ENCODE measurements at places on chromosomes 2 and 18.

- no peak for DNase-seq
Measured at GRCh38 chr2:25419678-25420242, 78.0 kb upstream of the DNMT3A start.

- DNase-seq = no peak
Measured at GRCh38 chr2:15425712-15426111, 135.4 kb downstream of the NBAS start.

GRCh38 chr18:54961868-54962267, 2.6 kb upstream of the CCDC68 start:
- DNase-seq = no peak

DNA sequence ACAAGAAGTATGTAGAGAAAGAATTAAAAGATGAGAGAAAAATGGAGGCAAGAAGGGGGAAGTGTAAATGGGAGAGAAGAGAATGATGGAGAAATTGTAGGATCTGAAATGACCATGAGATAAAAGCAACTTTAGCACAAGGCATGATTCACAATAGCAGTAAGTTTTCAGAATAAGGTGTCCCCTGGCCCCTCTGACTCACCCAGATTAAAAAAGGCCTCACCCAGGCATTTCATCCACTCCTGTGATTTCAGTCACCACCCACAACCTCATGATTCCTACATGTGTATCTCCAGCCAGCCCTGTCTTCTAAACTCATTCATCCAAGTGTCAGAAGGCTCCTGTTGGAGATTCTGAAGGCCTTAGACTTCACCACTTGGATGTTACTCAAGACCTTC, 56.6 kb downstream of the SP100 start:
- no peak for DNase-seq

GRCh38 chr2:58769864-58770234, 528.7 kb upstream of the FANCL start:
- DNase-seq = no peak

GRCh38 chr2:173049831-173050230, 25.8 kb upstream of the MAP3K20 start:
- DNase-seq = no peak

- peak; percentile 50 for DNase-seq
Measured at GRCh38 chr18:48694295-48694694, 155.5 kb downstream of the CTIF start.

GRCh38 chr2:201798252-201798913, 8.0 kb upstream of the CDK15 start:
- DNase-seq = no peak

- DNase-seq = no peak
Measured at GRCh38 chr2:1823187-1824169, 79.2 kb upstream of the PXDN start.

- no peak for DNase-seq
Measured at GRCh38 chr2:86241611-86242010, 42.4 kb downstream of the MRPL35 start.

DNA sequence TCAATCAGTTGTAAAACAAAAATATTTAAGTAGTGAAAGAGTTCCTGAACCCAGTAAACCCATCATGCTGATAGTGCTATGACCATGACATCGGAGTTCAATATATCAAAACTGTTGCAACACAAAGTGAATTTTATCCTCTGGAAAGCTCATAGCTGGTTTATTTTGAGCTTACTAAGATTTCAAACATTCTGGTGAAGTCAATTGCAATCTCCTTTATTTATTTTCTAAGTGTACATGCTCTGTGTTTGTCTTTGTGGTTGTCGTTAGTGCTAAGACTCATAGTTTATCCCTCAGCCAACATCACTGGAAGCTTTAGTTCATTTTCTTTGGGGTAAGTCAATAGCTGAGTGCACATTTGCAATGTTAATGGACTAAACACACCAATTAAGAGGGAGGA, 91.9 kb downstream of the QPCT start:
- DNase-seq = no peak

- DNase-seq = no peak
Measured at GRCh38 chr2:68931799-68932198, 20.9 kb downstream of the GKN2 start.

DNA sequence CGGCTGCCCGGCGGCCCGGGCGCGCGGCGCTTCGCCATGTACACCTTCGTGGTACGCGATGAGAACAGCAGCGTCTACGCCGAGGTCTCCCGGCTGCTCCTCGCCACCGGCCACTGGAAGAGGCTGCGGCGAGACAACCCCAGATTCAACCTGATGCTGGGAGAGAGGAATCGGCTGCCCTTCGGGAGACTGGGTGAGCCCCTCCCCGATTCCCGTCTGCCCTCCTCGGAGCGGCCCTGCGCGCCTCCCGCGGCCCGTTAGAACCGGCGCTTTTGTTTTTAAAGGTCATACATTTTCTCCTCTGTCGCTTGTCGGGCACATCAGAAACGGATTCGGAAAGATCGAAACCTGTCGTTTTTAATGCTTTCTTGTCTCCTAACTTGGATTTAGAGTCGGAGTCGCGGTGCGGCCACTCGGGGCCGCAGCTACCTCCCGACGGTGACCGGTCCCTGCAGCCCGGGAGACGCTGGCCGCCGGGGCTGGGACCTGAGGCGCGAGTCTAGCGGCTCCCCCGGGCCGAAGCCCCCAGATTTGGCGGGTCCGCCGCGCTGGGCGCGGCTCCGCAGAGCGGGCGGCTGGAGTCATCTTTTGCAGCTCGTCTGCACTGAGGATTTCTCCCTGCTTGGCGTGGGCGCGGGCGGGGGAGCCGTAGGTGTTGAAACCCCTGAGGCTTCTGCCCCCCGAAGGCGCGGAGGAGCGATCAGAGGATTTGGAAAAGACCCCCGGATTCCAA, 519 bp downstream of the TTL start:
- peak; percentile 77 for DNase-seq

DNA sequence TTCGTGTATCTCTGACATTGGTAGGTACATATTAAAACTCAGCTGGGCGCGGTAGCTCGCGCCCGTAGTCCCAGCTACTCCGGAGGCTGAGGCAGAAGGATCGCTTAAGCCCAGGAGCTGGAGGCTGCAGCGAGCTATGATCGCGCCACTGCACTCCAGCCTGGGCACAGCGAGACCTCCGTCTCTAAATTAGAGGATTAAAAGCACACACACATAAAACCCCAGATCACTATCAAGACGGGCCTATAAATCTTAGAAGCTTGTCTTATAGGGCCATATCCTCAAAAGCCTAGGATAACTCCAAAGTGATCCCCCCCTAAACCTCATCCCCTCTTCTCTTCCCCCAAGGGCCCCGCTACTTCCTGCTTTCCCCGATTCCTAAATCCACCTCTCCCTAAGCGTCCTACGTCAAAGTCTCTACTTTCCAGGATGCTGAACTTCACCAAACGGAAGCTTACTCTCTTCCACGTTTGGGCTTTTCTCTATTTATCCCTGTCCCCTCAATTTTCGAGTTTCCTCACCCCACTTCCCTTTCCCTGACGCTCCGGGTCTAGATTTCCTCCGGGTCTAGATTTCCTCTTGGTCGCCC, 707 bp downstream of the KRCC1 start:
- peak; percentile 56 for DNase-seq

DNA sequence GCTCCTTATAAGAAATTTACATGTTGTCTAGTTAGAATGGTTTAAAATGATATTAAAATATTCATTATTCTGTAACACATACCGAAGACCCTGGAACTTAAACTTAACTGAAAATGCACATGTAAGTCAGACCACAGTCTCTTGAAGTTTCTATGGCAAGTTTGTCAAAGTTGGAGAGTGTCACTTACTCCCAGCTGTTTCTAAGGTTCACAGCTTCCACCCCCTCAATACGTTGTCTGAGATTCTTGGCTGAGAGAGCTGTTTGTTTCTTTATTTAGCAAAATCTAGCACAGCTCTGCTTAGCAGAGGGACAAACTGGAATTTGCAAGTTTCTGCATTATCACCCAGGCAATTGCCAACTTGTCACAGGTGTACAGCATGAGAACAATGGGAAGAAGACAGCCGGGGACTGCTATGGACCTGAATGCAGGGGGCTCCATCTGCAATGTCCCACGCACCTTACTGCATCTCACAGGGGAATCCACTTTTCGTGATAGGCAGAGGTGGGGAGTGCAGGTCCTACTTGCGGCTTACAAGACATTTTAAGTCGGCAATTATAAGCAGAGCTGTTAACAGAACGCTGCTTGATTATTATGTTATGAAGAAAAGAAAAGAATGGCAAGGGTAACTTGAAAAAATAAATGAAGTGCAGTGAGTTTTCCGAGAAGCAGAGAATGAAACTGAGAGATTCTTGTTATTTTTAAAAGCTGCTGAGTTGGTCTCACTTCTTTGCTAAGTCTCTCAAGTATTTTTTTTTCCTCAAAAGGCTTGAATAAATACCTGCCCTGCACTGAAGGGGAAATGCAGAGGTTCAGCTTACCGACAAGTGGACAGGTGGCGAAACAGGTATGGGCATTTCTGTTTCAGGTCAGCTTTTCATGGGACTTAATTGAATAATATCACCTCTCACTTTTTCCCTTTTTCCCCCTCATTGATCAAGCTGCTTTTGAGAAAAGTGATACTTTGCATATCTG, 1072.1 kb upstream of the FANCL start:
- no peak for DNase-seq

GRCh38 chr18:32983721-32984120, 210.9 kb upstream of the KLHL14 start:
- DNase-seq = no peak

DNA sequence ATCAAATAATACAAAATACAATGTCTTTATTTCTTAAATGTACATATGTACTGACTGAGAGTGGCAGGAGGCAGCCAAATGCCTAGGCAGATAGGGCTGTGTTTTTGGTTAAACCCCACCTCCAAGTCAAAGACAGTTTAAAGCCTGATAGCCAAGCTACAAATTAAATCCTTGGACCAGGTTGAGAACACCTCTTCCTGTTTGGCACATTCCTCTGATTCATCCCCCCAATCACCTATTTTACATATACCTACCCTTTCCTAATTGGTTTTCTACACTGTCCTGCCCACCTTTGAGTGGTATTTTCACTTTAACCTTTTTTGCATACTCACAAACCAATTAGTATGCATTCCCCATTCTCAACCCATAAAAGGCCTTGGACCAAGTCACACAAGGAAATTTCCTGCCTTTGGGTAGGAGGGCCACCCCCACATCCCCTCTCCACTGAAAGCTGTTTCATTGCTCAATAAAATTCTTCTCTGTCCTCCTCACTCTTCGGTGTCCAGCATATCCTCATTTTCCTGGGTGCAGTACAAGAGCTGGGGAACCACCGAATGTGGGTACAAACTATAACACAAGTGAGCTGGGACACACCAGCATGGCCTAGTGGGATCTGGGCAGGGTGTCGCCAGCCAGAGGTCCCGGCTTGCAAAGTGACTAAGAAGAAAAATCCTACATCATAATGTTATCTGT, 149.1 kb downstream of the UBE2E3 start:
- no peak for DNase-seq

DNA sequence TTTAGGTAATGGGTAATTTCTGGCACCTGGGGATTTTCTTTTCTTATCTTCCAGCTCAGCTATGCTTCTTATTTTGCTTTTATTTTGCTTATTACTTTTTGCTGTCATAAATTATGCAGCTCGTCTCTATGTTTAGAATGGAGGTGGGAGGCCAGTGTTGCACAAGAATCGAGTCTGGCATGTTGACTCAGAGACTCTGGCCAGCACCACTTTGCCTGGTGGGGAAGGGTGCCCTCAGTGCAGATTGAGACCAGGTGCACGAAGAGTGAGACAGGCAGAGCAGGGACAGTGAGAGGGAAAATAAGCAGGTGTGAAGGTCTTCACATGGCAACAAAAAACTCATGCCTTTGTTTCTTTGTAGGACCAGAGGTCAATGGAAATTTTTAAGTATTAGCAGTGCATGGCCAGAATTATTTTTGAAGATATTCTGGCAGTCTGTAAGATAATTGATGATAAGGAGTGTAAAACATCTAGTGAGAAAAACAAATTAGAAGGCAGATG, 59.2 kb upstream of the SLC5A7 start:
- no peak for DNase-seq

DNA sequence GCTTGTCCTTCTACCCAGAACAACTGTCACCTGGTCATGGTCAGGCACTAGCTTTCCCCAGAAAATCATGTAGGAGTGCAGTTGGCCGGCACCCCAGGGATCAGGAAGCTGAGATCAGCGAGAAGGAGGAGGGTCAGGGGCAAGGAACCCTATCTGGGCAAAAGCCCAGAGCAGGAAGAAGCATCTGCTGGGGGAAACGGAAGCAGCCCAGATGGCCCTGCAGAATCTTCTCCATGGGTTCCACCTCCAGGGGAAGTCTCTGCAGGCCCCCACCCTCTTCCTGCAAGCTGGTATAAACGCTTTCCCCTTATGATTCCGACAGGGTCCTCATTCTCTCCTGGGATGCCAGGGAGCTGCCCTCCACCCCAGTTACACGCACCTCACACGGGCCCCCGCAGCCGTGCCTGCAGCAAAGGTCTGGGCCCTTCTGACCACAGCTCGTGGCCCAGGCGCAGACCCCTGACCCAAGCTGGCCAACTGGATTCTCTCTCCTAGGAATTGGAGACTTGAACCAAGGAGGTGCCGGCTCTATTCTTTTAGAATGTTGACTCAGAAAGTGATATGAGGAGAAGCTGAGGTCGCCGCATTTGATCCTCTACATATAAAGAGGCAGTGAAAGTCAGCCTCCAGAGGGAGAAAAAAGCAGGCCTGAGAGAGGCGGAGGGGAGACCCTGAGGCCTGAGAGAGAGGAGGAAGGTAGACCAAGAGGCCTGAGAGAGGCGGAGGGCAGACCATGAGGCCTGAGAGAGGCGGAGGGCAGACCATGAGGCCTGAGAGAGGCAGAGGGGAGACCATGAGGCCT, 71.0 kb downstream of the STPG4 start:
- peak; percentile 53 for DNase-seq

All from SK-N-SH (cell line).